ENCODE measurements at places on chromosomes 7 and 10. TPM values are rescaled to one million over a fixed set of nuclear protein-coding genes. Genes with fewer than 3 reads are reported as not detected.
A peak's percentile ranks its signal among the peaks of the same experiment; 100 is the strongest.

Gene UNCX
- total RNA-seq = 0.69 TPM

Gene ARMC3
- 29.3 TPM for total RNA-seq

Gene RET
- total RNA-seq = 9.5 TPM

GRCh38 chr7:137408126-137408525, 64.6 kb upstream of the PTN start:
- no peaks in the 10 kb centered on the region for H3K27me3 ChIP-seq
- no peak overlapping the region for H3K4me3 ChIP-seq
- H3K27ac ChIP-seq = peak overlapping the region; percentile 57

GRCh38 chr10:130221456-130222375, 85.5 kb downstream of the GLRX3 start:
- no peaks in the 10 kb centered on the region for H3K4me1 ChIP-seq
- no peaks in the 10 kb centered on the region for H3K27me3 ChIP-seq
- no peak for DNase-seq
- H3K36me3 ChIP-seq = no peaks in the 10 kb centered on the region
- H3K27ac ChIP-seq = no peak overlapping the region
- H3K4me3 ChIP-seq = no peak overlapping the region

DNA sequence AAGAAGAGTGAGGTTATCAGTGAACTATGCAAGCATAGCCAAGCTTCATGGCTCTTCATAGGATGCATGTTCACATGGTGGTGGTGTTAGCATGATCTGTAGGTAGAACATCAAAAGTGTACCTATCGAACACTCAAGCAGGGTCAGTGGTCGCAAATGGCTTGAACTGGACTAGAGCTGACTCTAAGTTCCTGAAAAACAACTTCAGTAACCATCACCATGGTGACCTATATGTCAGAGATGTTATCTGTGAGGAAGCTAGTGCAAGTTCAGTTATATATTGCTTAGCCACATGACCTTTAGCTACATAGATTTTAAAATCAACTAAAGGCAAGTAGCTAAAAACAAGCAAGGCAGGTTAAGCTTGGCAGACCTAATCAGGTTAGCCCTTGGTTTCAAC, 163.1 kb upstream of the AGR3 start:
- H3K4me1 ChIP-seq = no peaks in the 10 kb centered on the region
- no peak for DNase-seq
- no peaks in the 10 kb centered on the region for H3K36me3 ChIP-seq
- no peaks in the 10 kb centered on the region for H3K27me3 ChIP-seq

DNA sequence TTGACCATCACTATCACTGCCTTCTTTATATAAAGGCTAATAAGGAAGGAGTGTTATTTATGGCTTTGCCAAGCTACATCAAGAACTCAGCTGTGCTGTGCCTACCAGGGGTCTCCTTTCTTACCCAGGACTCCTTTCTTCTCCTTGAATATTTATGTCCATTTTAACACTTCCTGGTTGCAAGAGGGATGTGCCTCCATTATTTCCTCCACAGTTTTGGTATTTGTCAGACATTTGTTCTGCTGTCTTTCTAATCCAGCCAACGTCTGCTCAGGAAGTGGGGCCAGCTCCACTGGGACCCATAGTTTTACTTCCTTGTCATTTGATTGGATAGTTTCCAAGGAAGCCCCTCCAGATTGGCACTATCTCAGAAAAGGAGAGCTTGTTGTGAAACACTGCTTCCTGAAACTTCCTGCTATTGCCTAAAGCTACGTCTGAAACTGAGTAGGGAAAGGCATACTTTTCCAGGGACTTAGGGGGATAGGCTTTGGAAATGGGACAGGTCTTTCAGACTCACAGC, 6.6 kb upstream of the STRIP2 start:
- no peak overlapping the region for H3K27ac ChIP-seq
- H3K27me3 ChIP-seq = no peaks in the 10 kb centered on the region
- no peak overlapping the region for H3K4me3 ChIP-seq
- DNase-seq = no peak

DNA sequence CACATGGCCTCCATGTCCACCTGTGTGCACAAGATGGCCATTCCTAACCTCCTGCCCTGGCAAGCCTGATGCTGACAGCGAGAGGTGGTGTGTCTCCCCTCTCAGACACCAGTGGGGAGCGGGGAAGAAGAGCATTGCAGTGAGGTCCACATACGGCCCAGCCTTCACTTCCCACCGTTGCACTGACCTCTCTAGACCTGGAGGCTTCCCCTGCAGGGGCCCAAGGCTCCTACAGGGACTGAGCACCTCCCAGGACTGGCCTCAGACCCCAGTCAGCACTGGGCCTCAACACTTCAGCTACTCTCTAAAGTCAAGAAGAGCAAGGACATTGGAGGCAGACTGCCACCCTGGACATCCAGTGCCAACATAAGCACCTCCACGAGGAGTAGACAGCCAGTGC, 15.9 kb downstream of the STK32C start:
- H3K36me3 ChIP-seq = peaks cover 10% of the 10 kb centered on the region
- peaks cover 29% of the 10 kb centered on the region for H3K4me1 ChIP-seq
- no peak overlapping the region for H3K4me3 ChIP-seq
- H3K27me3 ChIP-seq = no peaks in the 10 kb centered on the region
- H3K27ac ChIP-seq = no peak overlapping the region

DNA sequence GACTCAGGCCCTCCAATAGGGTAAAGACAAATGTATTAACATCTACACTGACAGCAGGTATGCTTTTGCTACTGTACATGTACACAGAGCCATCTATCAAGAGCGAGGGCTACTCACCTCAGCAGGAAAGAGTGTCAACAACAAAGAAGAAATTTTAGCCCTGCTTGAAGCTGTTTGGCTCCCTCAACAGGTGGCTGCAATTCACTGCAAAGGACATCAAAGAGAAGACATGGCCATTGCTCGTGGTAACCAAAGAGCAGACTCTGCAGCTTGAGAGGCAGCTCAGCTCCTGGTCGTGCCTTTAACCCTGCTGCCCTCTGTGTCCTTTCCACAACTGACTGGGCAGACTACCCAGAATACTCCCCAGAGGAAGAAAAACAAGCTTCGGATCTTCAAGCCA, 5.1 kb downstream of the AKR1B15 start:
- DNase-seq = no peak
- no peaks in the 10 kb centered on the region for H3K27me3 ChIP-seq
- no peak overlapping the region for H3K27ac ChIP-seq
- no peak overlapping the region for H3K4me3 ChIP-seq
- no peaks in the 10 kb centered on the region for H3K36me3 ChIP-seq

GRCh38 chr7:101114492-101114891, 12.4 kb upstream of the SERPINE1 start:
- H3K4me3 ChIP-seq = no peak overlapping the region
- DNase-seq = no peak
- no peaks in the 10 kb centered on the region for H3K36me3 ChIP-seq
- no peaks in the 10 kb centered on the region for H3K27me3 ChIP-seq

DNA sequence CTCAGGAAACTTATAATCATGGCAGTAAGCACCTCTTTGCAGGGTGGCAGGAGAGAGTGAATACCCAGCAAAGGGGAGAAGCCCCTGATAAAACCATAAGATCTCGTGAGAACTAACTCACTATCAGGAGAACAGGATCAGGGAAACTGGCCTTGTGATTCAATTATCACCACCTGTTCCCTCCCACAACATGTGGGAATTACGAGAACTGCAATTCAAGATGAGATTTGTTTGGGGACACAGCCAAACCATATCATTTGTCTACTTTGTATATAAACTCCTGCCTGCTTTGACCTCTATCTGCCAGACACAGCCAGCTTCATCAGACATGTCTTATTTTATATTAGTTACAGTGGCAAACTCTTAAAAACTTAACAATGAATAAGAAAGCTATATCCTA, 50.4 kb downstream of the ARMC3 start:
- no peak overlapping the region for H3K4me3 ChIP-seq
- no peaks in the 10 kb centered on the region for H3K4me1 ChIP-seq
- H3K36me3 ChIP-seq = no peaks in the 10 kb centered on the region
- DNase-seq = no peak
- H3K27me3 ChIP-seq = no peaks in the 10 kb centered on the region
- no peak overlapping the region for H3K27ac ChIP-seq

DNA sequence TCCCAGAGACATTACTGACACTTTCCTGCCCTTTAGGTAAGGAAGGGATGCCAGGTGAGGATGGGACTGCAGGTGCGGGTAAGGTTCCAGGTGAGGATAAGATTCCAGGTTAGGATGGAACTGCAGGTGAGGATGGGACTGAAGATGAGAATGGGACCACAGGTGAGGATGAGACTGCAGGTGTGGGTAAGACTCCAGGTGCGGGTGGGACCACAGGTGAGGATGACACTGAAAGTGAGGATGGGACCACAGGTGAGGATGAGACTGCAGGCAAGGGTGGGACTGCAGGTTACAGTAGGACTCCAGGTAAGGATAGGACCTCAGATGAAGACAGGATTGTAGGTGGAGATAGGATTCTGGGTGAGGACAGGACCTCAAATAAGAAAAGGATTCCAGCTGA, 322.3 kb downstream of the WDR37 start:
- DNase-seq = no peak
- H3K4me3 ChIP-seq = no peak overlapping the region
- H3K36me3 ChIP-seq = peaks cover 9% of the 10 kb centered on the region

GRCh38 chr7:21417647-21418046, 10.2 kb upstream of the SP4 start:
- no peak overlapping the region for H3K4me3 ChIP-seq
- no peak overlapping the region for H3K27ac ChIP-seq
- H3K4me1 ChIP-seq = no peaks in the 10 kb centered on the region
- no peak for DNase-seq

DNA sequence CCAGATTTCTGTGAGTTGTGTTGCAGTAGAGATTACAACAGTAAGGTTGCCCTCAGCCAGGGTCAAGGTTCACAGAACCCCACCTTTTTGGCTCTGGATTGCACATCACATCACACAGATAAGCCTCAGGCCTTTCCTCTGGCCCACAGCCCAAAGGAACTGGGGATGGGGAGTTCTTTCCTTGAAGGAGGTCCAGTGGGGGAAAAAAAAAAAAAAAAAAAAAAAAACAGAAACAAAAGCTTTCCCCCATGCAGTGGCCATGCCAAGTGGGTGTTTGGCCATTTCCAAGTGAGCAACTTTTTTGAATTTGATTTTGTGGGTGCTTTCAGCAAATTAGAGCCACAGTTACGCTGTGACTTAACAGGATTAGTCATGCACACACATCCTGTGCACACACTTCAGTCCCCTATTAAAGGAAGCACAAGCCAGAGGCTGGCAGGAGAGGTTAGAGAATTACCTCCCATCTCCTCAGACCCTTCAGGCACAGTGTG, 79.3 kb upstream of the NANOS1 start:
- no peak overlapping the region for H3K27ac ChIP-seq
- H3K36me3 ChIP-seq = no peaks in the 10 kb centered on the region
- no peak overlapping the region for H3K4me3 ChIP-seq
- H3K27me3 ChIP-seq = no peaks in the 10 kb centered on the region
- DNase-seq = peak; percentile 31

DNA sequence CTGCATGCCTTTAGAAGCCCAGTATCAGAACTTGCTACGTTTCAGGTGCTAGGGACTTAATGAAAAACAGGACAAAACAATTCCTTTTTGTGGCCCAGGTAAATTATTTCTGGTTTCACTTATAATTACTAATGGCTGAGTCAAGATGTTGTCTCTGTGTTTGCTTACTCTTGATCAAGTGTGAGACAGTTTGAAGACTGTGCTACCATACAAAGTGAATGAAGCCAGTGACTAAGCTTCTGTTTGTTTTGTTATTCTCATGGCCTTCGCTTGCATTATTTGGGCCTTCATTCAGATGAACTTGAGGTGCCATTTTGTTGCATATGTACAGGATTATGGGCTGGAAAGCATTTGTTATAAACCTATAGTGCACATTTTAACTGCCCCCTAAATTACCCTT, 17.9 kb downstream of the SMNDC1 start:
- H3K4me3 ChIP-seq = no peak overlapping the region
- H3K27ac ChIP-seq = no peak overlapping the region
- peaks cover 10% of the 10 kb centered on the region for H3K36me3 ChIP-seq
- DNase-seq = no peak
- H3K4me1 ChIP-seq = no peaks in the 10 kb centered on the region
- H3K27me3 ChIP-seq = no peaks in the 10 kb centered on the region

DNA sequence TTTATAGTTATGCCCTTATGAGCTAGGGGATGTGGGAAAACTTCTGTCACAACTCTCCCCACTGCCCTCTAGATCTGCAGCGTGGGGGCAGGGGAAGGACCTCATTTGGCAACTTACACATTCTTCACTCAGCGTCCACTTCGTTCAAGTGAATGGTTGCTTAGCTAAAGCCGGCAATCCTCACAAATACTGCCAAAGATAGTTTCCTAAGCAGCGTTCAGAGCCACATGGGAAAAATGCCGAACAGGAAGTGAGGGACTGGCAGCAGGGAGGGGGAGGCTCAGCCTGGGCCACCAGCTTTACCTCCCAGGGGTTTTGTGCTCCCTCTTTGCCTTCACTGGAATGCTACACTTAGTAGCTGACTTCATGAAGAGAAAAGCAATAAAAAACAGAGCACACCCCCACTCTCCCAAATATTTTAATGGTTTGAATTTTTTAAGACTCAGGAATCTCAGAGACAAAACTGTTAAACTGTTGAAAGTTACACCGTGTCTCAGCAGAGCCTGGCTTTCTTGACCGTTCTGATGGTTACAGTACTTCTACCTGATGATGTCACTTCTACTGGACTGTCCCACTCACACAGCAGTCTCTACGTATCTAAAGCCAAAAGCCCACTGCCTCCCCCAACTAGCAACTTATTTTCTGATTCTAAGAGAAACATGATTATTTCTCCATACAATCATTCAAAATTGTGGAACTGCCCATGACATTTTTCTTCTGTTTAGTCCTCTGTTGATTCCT, 10.4 kb downstream of the GRM3 start:
- no peaks in the 10 kb centered on the region for H3K36me3 ChIP-seq
- DNase-seq = no peak
- H3K4me1 ChIP-seq = peaks cover 4% of the 10 kb centered on the region
- H3K27me3 ChIP-seq = no peaks in the 10 kb centered on the region

- H3K27ac ChIP-seq = no peak overlapping the region
- H3K27me3 ChIP-seq = peaks cover 13% of the 10 kb centered on the region
- peaks cover 23% of the 10 kb centered on the region for H3K4me1 ChIP-seq
- H3K36me3 ChIP-seq = no peaks in the 10 kb centered on the region
- DNase-seq = no peak
- H3K4me3 ChIP-seq = no peak overlapping the region
Measured at GRCh38 chr7:368651-369475, 78.9 kb downstream of the FOXL3 start.

All from spinal cord (tissue), 10 donors.